Heart right ventricle (tissue), 16 donors: ENCODE measurements at places on chromosomes 6 and 20. TPM values are rescaled to one million over a fixed set of nuclear protein-coding genes. Genes with fewer than 3 reads are reported as not detected.

- no peak for DNase-seq
- H3K4me3 ChIP-seq: no peak overlapping the region
- no peaks in the 10 kb centered on the region for H3K27me3 ChIP-seq
- no peak overlapping the region for H3K27ac ChIP-seq
- peaks cover 4% of the 10 kb centered on the region for H3K4me1 ChIP-seq
These were observed 103.5 kb upstream of the SIRPG start for GRCh38 chr20:1761116-1761515.

DNA sequence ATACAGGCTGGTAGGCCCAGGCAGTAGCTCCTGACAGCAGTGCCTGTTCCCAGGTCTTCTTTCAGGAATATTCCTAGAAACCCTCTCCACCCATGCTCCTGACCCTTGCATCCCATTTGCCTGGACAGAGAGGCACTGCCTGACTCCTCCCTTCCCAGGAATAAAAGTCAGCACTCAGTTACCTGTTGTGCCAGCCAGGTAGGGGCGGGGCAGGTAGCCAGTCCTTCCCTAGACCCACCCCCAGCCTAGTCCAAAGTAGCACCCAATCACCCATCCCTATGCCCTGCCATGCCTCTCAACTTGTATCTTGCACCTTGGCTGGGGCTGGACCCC is 129.9 kb downstream of the MRPL14 start:
- no peak overlapping the region for H3K4me3 ChIP-seq
- DNase-seq: no peak
- H3K27me3 ChIP-seq: peaks cover 19% of the 10 kb centered on the region
- H3K36me3 ChIP-seq: no peaks in the 10 kb centered on the region
- H3K27ac ChIP-seq: no peak overlapping the region

DNA sequence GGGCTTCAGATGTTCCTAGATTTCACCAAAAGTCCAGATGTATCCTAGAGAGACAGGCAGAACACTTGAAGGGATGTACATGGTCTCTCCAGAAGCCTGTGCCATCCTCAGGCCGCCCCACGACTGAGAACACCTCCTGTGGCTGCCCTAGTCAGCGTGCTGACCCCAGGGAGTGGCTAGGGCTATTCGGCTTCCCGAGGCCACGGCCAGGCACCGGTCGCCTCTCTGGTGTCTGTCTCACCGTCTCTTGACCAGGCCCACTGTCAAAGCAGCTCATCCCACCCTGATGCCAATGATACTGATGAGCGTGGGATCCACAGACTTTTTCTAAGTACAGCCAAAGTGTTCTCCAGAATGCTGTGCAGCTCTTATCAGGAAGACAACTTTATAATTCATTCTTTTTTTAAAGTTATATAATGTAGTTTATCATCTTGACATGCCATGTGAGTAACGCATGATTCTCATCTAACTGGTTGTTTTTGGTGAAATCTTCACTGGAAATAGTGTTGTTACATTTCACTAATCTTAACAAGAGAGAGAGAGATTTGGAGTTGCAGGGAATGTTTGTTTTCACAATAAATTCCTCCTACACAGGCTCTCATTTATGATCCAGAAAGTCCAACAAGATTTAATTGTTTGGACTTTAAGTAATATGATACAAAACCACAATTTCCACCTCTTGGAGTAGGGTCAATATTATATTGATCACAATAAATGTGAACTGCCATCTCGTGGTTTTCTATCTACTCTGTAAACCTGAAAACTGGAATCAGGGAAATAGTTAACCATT is 41.7 kb upstream of the KLHL31 start:
- H3K27ac ChIP-seq: no peak overlapping the region
- no peak for DNase-seq
- H3K27me3 ChIP-seq: no peaks in the 10 kb centered on the region
- H3K4me3 ChIP-seq: no peak overlapping the region

DNA sequence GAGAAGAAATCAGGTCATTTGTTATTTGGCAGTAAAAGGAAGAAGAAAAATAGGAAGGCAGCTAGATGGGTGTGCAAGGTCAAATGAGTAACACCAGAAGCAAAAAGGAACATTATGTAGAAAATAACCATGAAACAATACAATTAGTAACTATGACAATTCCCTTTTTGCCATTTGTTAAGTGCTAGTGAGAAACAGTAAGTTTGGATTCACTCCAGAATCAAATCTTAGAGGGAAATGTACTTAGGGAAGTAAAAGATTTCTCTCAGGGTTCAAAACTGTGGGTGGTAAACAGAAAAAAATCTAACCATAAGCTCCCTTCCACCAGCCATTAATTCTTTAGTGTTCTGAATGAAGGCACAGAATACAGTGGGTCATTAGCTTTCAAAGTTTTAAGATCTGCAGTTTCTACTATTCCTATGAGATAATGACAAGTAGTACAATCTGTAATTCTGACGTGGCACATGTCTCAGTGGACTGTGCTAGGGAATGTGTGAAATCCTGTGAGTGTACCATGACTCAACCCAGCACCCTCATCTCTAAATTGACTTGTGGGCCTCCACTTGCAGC is 17.1 kb downstream of the REPS1 start:
- no peak overlapping the region for H3K4me3 ChIP-seq
- no peak for DNase-seq
- H3K27ac ChIP-seq: peak overlapping the region; percentile 83
- no peaks in the 10 kb centered on the region for H3K36me3 ChIP-seq
- peaks cover 62% of the 10 kb centered on the region for H3K4me1 ChIP-seq

DNA sequence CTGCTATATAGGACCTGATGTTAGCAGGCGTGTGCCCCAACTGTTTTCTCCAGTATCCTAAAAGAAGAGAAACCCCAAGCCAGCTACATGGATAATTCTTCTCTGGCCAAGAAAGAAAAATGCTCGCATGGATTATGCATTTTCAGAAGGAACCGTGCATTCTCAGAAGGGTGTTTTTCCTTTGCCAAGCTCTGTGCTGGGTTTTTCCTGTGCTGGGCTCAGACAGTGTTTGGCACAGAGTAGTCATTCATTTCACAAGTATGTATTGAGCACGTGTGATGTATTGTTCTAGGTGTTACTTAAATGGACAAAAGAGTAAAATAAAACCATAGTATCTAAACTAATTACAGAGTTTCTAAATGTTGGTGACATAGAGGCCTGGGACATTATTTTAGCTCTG is 62.7 kb upstream of the ZNF133 start:
- H3K4me3 ChIP-seq: no peak overlapping the region
- no peaks in the 10 kb centered on the region for H3K36me3 ChIP-seq
- H3K27ac ChIP-seq: no peak overlapping the region
- H3K27me3 ChIP-seq: peaks cover 2% of the 10 kb centered on the region
- no peak for DNase-seq
- H3K4me1 ChIP-seq: peaks cover 20% of the 10 kb centered on the region

DNA sequence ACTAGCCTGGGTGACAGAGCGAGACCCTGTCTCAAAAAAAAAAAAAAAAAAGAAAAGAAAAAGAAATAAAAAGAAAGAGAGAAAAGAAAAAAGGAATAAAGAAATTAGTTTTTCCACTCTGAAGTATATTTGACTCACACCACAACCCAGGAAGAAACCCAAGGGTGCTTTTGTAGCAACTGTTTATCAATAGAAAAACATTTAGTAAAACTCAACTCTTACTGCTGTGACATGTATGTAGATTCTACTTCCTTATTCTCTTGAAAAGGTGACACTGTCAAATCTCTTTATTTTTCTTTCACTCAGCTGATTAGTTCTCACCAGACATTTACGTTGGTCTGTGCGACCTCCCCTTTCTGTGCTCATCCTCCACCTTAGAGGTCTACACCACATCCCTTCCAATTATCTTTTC is 99.9 kb upstream of the SHLD1 start:
- H3K27me3 ChIP-seq: no peaks in the 10 kb centered on the region
- no peak for DNase-seq
- H3K27ac ChIP-seq: no peak overlapping the region
- no peaks in the 10 kb centered on the region for H3K4me1 ChIP-seq
- no peaks in the 10 kb centered on the region for H3K36me3 ChIP-seq

DNA sequence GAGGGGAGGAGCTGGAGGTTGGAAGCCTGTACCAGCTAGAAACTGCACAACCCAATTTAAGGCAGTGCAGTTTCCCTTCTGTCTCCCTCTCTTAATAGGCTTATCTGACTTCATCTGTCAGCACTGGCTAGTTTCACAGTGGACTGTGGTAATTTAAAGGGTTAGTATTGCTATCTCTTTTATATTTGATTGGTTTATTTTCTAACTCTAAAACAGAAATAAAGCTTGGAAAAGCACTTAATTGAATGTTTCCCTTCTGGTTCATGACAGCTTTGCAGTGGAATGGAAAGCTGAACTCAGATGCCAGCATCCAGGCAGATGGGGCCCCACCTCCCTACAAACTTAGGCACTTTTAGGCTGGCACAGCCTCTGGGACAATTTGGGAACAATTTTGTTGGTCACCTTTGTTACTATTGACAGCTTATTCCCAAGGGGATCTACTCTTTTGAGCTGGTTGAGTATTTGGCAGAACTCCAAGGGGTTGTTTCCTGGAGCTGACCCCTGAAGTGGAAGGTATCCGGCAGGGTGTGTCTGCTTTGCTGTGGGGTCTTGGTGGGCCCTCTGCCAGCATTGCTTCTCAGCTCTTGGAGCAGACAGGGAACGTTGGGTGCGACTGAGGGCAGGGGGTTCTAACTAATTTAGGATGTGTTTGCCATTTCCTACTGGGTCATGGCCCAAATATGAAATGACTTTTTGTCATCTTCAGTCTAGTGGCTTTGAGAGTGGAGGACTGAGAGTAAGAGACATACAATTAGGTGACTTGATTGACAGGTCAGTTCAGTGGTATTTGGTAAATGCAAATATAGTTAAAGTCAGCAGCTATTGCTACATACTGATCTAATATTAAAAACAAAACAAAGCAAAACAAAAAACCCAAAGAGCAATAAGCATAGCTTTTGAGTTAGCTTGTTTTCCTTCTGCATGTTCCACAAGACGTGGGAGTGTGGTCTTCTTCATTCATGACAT is 9.3 kb downstream of the SH3BGRL2 start:
- peak overlapping the region; percentile 23 for H3K27ac ChIP-seq
- H3K4me3 ChIP-seq: no peak overlapping the region
- H3K27me3 ChIP-seq: no peaks in the 10 kb centered on the region
- peak; percentile 33 for DNase-seq
- H3K36me3 ChIP-seq: no peaks in the 10 kb centered on the region

- H3K27ac ChIP-seq: no peak overlapping the region
- no peaks in the 10 kb centered on the region for H3K4me1 ChIP-seq
- H3K36me3 ChIP-seq: no peaks in the 10 kb centered on the region
- no peak for DNase-seq
- H3K27me3 ChIP-seq: no peaks in the 10 kb centered on the region
These were observed 174.2 kb downstream of the TSHZ2 start for GRCh38 chr20:53146201-53146891.

DNA sequence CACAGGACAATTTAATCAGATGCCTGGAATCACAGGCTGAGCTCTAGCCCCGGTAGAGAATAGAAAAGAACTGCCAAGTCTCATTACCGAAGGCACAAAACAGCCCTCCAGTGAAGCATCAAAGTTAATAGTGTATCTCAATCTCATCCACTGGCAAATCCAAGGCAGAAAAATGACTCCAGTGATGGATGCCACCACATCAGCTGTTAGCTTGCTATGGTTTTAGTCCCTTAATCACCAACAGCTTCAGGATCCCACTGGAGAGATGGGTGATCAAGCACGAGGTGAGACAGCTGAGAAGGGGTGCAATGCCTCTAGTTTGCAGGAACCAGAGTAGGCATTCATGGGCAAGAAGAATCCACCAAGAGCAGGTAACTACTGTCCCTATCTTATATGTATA is 81.8 kb downstream of the STK35 start:
- no peak overlapping the region for H3K27ac ChIP-seq
- no peak overlapping the region for H3K4me3 ChIP-seq
- DNase-seq: no peak
- no peaks in the 10 kb centered on the region for H3K4me1 ChIP-seq

DNA sequence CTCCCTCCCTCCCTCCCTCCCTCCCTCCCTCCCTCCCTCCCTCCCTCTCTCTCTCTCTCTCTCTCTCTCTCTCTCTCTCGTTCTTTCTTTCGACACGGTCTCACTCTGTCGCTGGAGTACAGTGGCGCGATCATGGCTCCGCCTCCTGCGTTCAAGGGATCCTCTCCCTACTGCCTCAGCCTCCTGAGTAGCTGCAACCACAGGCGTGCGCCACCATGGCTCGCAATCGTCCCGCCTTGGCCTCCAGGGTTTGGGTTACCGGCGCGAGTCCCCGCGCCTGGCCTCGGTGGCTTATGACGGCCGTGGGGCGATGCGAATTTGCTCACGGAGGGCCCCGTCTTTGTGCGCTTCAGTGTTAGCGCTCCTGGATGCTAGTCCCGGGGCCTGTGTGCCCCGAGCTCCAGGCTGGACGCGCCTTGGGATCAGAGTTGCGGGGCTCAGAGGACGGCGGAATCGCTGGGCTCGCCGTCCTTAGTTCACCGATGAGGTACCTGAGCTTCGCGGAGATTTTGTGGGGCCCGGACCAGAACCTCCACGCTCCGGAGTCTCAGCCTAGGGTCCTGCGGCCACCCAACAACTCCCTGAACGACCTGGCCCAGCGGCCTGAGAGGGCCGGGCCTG is 45.2 kb downstream of the MCUR1 start:
- peaks cover 21% of the 10 kb centered on the region for H3K4me1 ChIP-seq
- no peak overlapping the region for H3K4me3 ChIP-seq

GRCh38 chr6:149410557-149410956 is 10.5 kb downstream of the SUMO4 start:
- H3K27me3 ChIP-seq: no peaks in the 10 kb centered on the region
- no peak overlapping the region for H3K4me3 ChIP-seq
- H3K36me3 ChIP-seq: peaks cover 7% of the 10 kb centered on the region

- no peaks in the 10 kb centered on the region for H3K4me1 ChIP-seq
- H3K36me3 ChIP-seq: no peaks in the 10 kb centered on the region
- no peak overlapping the region for H3K27ac ChIP-seq
- no peak overlapping the region for H3K4me3 ChIP-seq
- peak; percentile 13 for DNase-seq
These were observed 241.0 kb downstream of the ADGRG6 start for GRCh38 chr6:142542704-142543233.

- no peaks in the 10 kb centered on the region for H3K4me1 ChIP-seq
- H3K36me3 ChIP-seq: no peaks in the 10 kb centered on the region
- no peak overlapping the region for H3K4me3 ChIP-seq
These were observed 259.9 kb downstream of the ADGRG6 start for GRCh38 chr6:142561511-142562265.

GRCh38 chr6:50922579-50923525 is 104.2 kb downstream of the TFAP2B start:
- H3K27me3 ChIP-seq: no peaks in the 10 kb centered on the region
- peak overlapping the region; percentile 56 for H3K27ac ChIP-seq
- no peaks in the 10 kb centered on the region for H3K4me1 ChIP-seq
- no peak overlapping the region for H3K4me3 ChIP-seq
- DNase-seq: no peak

The BACH2 gene
- total RNA-seq: 2.6 TPM

The CCN2 gene
- 60.5 TPM for total RNA-seq

The SLC35B2 gene
- 27.5 TPM for total RNA-seq
